ENCODE measurements at places on chromosomes 7 and 10.

DNA sequence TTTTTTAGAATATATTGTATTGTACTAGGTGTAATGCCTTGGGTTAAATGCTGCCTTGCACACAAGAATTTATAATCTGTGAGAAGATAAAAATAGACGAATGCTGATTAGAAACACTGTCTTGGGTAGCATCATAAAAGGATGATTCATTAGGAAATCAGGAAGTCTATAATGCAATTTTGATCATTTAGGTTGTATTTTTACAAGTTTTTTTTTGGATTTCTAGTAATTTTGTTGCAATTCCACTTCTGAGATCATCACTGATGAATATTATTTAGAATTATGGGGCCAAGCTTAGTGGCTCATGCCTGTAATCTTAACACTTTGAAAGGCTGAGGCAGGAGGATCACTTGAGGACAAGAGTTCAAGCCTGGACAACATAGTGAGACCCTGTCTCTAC lies 29.6 kb downstream of the WBP1L start:
- no peak for DNase-seq

GRCh38 chr10:96082153-96082552 lies 38.8 kb downstream of the CCNJ start:
- DNase-seq, result no peak

DNA sequence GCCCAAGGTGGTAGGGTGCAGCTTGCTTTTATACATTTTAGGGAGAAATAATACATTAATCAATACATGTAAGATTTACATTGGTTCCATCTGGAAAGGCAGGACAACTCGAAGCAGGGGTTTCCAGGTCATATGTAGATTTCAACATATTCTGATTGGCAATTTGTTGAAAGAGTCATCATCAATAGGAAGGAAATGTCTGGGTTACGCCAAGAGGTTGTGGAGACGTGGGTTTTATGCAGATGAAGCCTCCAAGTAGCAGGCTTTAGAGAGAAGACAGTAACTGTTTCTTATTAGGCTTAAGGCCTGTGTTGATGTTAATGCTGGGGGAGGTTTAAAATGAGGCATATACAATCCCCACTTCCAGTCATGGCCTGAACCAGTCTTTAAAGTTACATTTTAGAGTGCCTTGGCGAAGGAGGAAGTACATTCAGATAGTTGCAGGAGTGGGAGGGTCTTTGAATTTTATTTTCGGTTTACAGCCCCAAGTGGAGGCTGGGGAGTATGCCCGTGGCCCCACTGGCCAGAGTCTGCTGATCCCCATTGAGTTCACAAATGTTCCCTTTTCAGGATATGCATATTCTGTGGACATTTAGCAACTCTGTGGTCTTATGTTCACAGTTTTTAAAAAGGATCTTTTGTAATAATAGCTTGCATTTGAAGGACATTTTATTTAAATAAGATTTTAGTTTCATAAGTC lies 166.0 kb upstream of the GDF10 start:
- no peak for DNase-seq

DNA sequence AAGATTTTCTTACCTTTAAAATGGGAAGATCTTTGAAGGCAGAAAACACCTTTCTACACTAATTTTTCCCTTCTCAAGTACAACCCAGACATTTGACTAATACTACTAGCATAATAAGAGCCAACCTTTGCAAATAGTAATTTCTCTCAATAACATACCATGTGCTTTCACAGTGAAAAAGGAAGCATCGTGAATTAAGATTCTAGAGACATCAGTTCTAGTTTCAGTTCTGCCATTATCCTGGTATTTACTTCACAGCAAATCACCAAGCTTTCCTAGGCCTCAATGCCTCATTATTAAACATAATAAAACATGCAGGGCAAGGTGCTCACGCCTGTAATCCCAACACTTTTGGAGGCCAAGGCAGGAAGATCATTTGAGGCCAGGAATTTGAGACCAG lies 24.9 kb downstream of the GSAP start:
- no peak for DNase-seq

DNA sequence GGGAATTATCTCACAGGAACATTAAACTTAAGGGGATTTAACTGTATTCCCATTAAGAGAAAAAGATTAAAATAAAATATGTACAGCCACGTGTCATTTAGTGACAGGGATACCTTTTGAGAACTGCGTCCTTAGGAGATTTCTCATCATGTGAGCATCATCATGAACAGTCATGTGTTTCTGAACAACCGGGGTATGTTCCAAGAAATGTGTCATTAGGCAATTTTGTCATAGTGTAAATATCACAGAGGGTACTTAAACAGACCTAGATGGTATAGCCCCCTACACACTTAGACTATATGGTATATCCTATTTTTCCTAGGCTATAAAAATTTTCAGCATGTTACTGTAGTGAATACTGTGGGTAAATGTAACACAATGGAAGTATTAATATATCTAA lies 840.3 kb downstream of the CNTNAP2 start:
- DNase-seq, result no peak

DNA sequence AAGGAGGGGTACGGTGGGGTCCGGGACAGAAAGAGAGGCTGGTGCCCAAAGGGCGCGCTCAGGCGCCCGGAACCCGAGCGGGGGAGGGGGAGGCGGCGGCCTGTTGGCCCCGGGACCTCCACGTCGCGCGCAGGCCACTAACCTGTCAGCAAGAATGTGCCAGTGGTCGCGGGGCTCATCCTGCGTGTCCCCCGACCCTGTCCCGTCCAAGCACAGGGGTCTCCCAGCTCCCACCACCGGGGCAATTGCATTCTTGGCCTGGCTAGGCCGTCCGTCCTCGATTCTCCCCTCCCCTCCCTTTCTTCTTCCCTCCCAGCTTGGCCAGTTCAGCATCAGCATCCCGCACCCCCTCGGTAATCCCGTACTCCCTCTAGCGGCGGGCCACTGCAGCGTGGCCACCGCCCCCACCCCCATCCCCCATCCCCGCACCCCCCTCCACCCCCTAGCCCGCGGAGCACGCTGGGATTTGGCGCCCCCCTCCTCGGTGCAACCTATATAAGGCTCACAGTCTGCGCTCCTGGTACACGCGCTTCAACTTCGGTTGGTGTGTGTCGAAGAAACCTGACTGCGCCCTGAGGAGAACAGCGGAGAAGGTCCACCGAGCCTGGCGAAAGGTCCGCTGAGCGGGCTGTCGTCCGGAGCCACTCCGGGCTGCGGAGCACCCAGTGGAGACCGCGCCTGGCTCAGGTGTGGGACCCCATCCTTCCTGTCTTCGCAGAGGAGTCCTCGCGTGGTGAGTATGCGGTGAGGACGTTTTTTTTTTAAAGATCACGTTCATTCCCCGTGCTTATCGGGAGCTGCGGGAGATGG lies at the start of gene SGCE:
TSS of gene SGCE (minus strand) at position 286 of the 810 bp plus-strand sequence. CDS start at position 251, 35 bp downstream.
- DNase-seq, result peak; percentile 3

DNA sequence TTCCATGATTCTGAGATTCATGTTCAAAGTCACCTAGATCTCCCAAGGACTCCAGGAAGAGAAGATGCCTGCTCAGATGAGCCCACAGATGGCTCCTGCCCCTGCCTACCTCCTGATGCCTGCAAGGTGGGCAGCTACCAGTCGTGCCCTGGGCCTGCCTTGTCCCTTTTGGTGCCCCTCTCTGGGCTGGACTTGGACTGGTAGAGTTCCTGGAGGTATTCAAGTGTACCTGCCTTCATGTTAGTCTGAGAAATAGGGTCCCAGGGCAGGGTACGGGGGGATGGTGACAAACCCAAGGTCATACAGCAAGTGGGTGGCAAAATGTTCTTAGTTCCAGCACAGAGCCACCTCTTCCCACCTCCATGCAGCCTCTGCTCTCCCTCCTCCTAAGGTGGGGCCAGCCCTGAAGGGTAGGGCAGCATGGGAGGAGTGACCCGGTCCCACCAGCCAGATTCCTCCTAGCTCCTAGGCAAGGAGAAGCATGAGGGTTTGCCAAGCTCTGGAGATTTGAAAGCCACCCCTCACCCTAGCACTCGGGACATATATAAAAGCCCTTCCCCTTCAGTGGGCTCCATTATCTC lies 80.8 kb upstream of the UNC5B start:
- DNase-seq, result no peak

DNA sequence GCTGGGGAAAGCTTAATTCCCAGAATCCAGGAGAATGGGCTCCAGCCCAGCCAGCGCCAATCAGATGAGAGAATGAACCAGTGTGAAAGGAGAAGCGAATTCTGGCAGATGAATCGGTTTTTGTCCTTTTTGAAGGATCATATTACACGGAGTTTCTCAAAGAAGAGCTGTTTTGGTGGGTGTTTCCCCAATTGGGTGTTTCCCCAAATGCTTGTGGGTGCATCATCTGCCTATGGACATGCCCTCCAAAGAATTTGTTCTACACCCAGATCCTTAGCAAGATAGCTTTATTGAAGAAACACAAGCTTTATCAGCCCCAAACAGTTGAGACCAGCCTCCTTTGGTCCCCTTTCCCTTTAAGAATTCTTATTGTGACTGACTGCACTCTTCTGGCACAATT lies 186.5 kb upstream of the GPR26 start:
- DNase-seq, result no peak

- DNase-seq, result no peak
Observed at GRCh38 chr7:22417349-22417748, 60.4 kb upstream of the RAPGEF5 start.
